ENCODE measurements at places on chromosomes 11 and 22. TPM values are rescaled to one million over a fixed set of nuclear protein-coding genes. Genes with fewer than 3 reads are reported as not detected.

GRCh38 chr11:63914896-63915691, 1.9 kb downstream of the RCOR2 start:
- no peaks in the 10 kb centered on the region for H3K36me3 ChIP-seq
- peaks cover 30% of the 10 kb centered on the region for H3K4me1 ChIP-seq
- no peak overlapping the region for H3K4me3 ChIP-seq
- no peak for DNase-seq
- no peak overlapping the region for H3K27ac ChIP-seq
- no peaks in the 10 kb centered on the region for H3K27me3 ChIP-seq

GRCh38 chr11:121412000-121412587, 40.0 kb upstream of the SORL1 start:
- no peak for DNase-seq

DNA sequence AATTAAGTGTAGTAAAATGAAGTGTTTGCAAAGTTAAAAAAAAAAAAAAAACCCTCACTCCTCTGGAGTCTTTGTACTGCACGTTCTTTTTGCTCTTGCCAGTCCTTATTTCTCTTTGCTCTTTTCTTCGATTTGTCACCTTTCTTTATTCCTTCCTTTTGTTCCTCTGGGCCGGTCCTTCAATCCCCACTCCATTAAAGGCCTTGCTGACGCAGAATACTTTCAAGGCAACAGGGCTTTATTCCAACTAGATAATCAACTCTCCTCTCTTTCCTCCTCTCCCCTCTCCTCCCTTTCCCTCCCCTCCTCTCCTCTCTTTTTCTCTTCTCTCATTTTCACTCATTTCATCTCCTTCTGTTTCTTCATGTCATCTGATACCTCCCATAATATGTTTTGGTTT, 138.2 kb upstream of the NTM start:
- H3K36me3 ChIP-seq = no peaks in the 10 kb centered on the region
- no peak overlapping the region for H3K27ac ChIP-seq
- H3K27me3 ChIP-seq = no peaks in the 10 kb centered on the region
- H3K4me1 ChIP-seq = no peaks in the 10 kb centered on the region
- H3K4me3 ChIP-seq = no peak overlapping the region

ME3 gene
- 1.3 TPM for total RNA-seq

GRCh38 chr22:22207845-22208564, 36.6 kb upstream of the VPREB1 start:
- peak overlapping the region; percentile 80 for H3K27ac ChIP-seq
- H3K36me3 ChIP-seq = no peaks in the 10 kb centered on the region
- H3K4me1 ChIP-seq = peaks cover 55% of the 10 kb centered on the region
- H3K27me3 ChIP-seq = no peaks in the 10 kb centered on the region
- H3K4me3 ChIP-seq = peak overlapping the region; percentile 28

- H3K27me3 ChIP-seq = no peaks in the 10 kb centered on the region
- no peak for DNase-seq
- peaks cover 33% of the 10 kb centered on the region for H3K4me1 ChIP-seq
- no peak overlapping the region for H3K4me3 ChIP-seq
These were observed 3.7 kb upstream of the DGKZ start for GRCh38 chr11:46343520-46343919.

LDLRAD3 gene
- 0.79 TPM for total RNA-seq

DNA sequence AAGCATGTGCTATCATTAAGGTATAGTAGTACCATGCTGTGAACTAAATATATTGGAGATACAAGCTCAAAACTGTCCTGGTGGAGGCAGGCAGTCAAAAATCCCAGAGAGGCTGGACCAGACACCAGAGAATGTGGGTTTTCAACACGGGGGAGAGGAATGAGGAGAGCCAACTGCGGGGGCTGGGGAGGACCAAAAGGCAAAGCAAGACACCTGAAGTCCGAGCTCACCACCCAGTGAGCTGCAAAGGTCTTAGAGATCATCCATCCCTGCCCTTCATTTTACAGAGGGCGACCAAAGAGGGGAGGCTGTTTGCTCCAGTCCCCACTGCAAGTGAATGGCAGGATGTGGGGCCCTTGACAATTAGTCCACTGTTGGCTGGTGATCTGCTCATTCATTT, 10.0 kb downstream of the RIBC2 start:
- no peaks in the 10 kb centered on the region for H3K36me3 ChIP-seq
- no peaks in the 10 kb centered on the region for H3K27me3 ChIP-seq
- no peaks in the 10 kb centered on the region for H3K4me1 ChIP-seq
- DNase-seq = no peak
- H3K4me3 ChIP-seq = no peak overlapping the region
- H3K27ac ChIP-seq = no peak overlapping the region

GRCh38 chr11:12705874-12706273, 31.7 kb downstream of the TEAD1 start:
- H3K27me3 ChIP-seq = no peaks in the 10 kb centered on the region
- no peak overlapping the region for H3K27ac ChIP-seq
- H3K4me1 ChIP-seq = no peaks in the 10 kb centered on the region
- no peak overlapping the region for H3K4me3 ChIP-seq

DNA sequence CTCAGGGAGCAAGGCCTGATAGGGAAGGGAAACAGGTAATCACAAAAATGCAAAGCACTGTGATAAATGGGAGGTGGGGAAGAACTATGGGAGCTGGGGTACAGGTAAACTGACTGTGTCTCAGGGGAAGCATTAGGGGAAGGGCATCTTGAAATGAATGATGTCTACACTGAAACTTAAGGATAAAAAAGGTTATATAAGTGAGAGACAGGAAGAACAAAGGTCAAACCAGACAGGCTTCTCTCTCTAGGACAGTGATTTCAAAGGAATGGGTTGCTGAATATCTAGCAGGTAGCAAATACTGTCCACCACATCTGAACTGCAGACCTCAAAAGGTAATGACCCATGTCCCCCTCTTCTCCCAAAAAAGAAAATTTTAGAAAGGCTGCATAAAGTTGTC, 333.1 kb upstream of the SYN3 start:
- DNase-seq = no peak
- no peaks in the 10 kb centered on the region for H3K27me3 ChIP-seq
- no peaks in the 10 kb centered on the region for H3K4me1 ChIP-seq
- no peak overlapping the region for H3K27ac ChIP-seq

- no peaks in the 10 kb centered on the region for H3K4me1 ChIP-seq
- H3K4me3 ChIP-seq = no peak overlapping the region
- no peaks in the 10 kb centered on the region for H3K27me3 ChIP-seq
- H3K36me3 ChIP-seq = no peaks in the 10 kb centered on the region
- DNase-seq = no peak
- H3K27ac ChIP-seq = no peak overlapping the region
These were observed 2.9 kb upstream of the CADM1 start for GRCh38 chr11:115506954-115507675.

GRCh38 chr22:44878483-44879300, 126.3 kb downstream of the ARHGAP8 start:
- no peak overlapping the region for H3K4me3 ChIP-seq
- no peaks in the 10 kb centered on the region for H3K36me3 ChIP-seq
- H3K4me1 ChIP-seq = no peaks in the 10 kb centered on the region
- H3K27me3 ChIP-seq = no peaks in the 10 kb centered on the region
- H3K27ac ChIP-seq = no peak overlapping the region

DNA sequence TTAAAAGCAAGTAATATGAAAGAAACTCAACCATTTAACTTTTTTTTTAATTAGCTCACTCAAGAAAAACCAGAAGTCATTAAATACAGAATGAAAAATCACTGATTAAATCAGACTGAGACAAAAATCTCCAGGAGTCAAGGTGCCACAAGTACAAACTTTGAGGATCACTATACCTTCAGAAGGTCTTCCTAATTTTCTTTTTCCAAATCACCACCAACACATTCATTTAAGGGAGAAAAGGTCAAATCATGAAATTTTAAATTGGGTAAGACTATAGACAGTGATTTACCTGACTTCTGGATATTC, 32.3 kb downstream of the PITPNB start:
- DNase-seq = no peak
- peaks cover 29% of the 10 kb centered on the region for H3K4me1 ChIP-seq
- no peak overlapping the region for H3K27ac ChIP-seq
- H3K27me3 ChIP-seq = no peaks in the 10 kb centered on the region

GRCh38 chr11:95296621-95297025, 65.6 kb upstream of the SESN3 start:
- DNase-seq = peak; percentile 93
- no peak overlapping the region for H3K27ac ChIP-seq
- peaks cover 22% of the 10 kb centered on the region for H3K4me1 ChIP-seq
- no peaks in the 10 kb centered on the region for H3K27me3 ChIP-seq
- H3K36me3 ChIP-seq = no peaks in the 10 kb centered on the region

- no peak overlapping the region for H3K4me3 ChIP-seq
- no peaks in the 10 kb centered on the region for H3K36me3 ChIP-seq
- H3K27me3 ChIP-seq = no peaks in the 10 kb centered on the region
- peaks cover 38% of the 10 kb centered on the region for H3K4me1 ChIP-seq
- no peak for DNase-seq
These were observed 28.8 kb upstream of the ETS1 start for GRCh38 chr11:128616161-128616560.

CARNS1 gene
- total RNA-seq = not detected

GRCh38 chr22:40128989-40129388, 48.7 kb upstream of the TNRC6B start:
- H3K4me1 ChIP-seq = peaks cover 3% of the 10 kb centered on the region
- peaks cover 4% of the 10 kb centered on the region for H3K36me3 ChIP-seq
- H3K4me3 ChIP-seq = no peak overlapping the region
- no peak for DNase-seq
- H3K27ac ChIP-seq = no peak overlapping the region

CHORDC1 gene
- 204 TPM for total RNA-seq

NNMT gene
- total RNA-seq = not detected

DNA sequence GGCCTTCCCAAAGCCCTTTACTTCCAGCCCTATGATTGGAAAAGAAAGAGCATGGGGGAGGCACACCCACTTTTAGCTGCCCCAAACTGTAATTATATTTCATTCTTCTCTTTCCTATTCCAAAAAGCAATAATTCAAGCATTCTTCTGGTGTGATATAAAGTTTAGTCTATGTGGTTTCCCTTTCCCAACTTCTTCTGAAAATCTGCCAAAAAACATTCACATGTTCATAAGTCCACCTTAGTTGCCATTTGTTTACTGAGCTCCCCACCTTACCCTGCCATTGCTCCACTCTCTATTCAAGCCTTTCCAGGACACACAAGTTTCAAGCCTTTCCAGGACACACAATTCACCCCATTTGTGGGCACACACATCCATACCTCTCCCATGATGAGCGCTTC, 111.6 kb upstream of the BMAL1 start:
- H3K27me3 ChIP-seq = no peaks in the 10 kb centered on the region
- H3K4me3 ChIP-seq = no peak overlapping the region
- H3K27ac ChIP-seq = no peak overlapping the region
- no peak for DNase-seq
- no peaks in the 10 kb centered on the region for H3K36me3 ChIP-seq
- no peaks in the 10 kb centered on the region for H3K4me1 ChIP-seq

TUBA8 gene
- 3.0 TPM for total RNA-seq

DNA sequence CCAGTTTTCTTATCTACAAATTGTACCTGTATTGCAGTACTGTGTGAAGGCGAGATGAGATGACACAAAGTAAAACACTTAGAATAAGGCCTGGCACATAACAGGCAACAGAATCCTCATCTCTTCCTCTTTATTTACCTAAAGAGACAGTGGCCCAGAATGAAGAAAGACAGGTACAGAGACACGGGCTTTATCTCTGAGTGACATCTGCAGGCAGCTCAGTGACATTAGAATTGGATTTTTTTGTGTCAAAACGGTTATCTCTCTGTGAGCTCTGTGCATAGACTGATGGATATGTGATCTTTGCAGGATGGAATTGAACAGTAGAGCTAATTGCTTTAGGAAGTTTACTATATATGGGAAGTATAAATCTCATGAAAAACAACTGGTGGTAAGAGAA, 36.2 kb upstream of the TRPC6 start:
- H3K27ac ChIP-seq = no peak overlapping the region
- no peaks in the 10 kb centered on the region for H3K27me3 ChIP-seq
- no peaks in the 10 kb centered on the region for H3K4me1 ChIP-seq
- DNase-seq = no peak
- no peak overlapping the region for H3K4me3 ChIP-seq
- no peaks in the 10 kb centered on the region for H3K36me3 ChIP-seq

DNA sequence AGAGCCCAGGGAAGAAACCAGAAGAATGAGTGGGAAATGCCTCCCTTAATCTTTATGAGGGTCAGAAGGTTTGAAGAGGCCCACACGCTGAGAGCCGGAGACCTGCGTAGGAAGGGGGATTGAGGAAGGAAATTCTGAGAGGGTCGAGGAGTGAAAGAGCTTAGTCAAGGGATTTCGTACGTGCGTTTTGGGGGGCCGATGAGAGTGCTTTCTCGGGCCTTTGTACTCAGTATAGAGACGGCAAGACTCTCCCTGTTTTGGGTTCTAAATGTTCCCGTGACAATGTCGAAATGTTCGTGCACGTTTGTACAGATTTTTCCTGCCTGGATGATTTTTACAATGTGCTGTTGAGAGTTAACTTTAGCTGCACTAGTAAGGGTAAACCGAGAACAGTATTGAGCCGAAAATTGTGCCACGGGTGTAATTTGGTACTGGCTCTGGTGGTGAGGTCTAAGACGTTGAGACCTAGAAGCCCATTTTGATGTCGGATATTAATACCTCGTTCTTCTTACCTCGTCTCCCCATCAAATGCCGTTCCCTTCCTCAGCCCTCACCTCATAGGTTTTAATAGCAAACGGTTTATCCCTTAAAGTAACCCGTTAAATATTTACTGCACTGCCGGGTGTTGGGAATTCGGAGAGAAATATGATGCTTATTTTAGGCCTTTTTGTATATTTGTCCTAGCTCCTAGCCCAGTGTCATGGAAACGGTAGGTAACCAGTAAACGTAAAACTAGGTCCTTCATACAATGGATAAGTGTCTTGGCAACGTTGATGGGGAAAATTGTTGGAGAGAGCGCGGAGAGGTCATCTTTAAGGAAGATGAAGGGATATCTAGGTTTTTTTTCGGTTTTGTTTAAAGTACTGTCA, 734 bp downstream of the C11orf58 start:
- peak overlapping the region; percentile 65 for H3K27ac ChIP-seq
- DNase-seq = peak; percentile 59
- peaks cover 32% of the 10 kb centered on the region for H3K36me3 ChIP-seq
- H3K4me3 ChIP-seq = peak overlapping the region; percentile 70
- H3K27me3 ChIP-seq = no peaks in the 10 kb centered on the region

MCM5 gene
- total RNA-seq = 97.4 TPM

- no peaks in the 10 kb centered on the region for H3K27me3 ChIP-seq
- peaks cover 33% of the 10 kb centered on the region for H3K4me1 ChIP-seq
- H3K36me3 ChIP-seq = peaks cover 8% of the 10 kb centered on the region
These were observed 1.8 kb downstream of the TTC17 start for GRCh38 chr11:43360361-43361032.

CBL gene
- total RNA-seq = 34.0 TPM

Measured in Karpas-422 (cell line).